ENCODE measurements at places on chromosomes 4 and X.

DNA sequence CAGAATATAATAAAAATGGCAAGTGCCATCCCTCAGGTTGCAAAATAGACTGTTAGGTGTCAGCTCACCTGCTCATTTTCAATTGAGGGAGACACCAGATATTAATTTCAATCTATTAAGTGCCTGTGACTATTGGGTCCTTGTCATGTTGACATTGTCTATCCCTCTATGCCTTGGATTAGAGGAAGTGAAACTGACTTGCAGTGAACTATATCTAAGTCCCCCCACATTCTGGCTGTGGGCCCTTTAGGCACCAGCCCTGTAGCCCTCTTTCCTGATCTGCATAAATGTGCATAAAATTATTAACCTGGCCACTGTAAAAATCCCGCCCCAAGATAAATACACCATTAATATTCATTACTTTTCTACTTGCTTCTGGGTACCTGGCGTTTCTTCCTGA, 293.0 kb upstream of the CLNK start:
- no peak for DNase-seq

- DNase-seq: no peak
These were observed 123.1 kb upstream of the SLC34A2 start for GRCh38 chr4:25532591-25532990.

DNA sequence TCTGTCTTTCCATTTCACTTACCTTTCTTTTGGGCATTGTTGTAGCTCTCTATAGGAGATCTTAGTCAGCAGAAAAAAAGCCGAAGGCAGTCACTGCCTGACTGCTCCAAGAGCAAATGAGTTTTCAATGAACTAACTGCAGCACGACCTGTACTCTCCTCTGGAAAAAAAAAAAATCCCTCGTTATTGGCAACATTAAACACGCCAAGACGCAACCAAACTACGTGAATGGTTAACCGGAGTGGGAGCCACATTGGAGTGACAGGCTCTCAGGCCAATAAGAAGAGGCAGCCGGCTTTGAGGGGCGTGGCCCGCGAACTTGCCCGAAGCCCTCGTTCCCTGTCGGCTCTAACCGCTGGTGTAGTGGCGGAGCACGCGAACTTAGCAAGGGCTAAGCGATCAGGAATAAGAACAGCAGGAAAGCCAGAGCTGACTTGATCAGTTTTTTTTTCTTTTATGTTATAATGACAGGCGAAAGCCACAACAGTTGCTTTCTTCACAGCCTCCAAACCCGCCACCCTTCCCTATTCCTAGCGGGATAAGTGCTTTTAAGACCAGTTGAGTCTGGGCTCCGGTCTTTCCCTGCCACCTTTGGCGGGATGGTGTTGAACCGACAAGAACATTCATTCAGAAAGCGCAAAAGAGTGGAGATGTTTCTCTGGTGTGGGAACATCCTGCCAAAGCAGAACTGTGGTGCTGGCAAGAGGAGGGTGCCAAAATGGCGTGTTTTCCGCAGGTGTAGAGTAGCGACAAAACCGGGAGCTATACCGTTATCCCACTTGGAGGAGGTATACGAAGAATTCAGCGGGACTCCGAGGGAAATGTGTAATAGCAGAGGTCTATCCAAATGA, 80.0 kb downstream of the HMGN5 start:
- DNase-seq: no peak

DNA sequence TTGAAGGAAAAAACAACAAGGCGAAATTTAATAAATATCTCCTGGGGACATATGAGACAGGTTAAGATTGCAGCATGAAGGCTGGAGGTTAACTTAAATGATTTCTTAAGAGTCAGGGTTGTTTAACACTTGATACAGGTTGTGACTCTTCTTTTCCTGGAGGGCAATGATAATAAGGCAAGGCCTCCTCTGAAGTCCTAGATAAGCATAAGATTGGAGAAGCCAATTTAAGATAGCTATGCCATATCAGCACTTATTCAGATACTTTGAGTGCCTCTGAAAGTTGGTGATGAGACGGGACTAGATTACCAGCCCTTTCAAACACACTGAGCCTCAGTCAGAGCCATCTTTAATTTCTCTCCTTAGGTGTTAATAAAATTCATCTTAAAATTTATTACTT, 350.8 kb downstream of the FBXO8 start:
- DNase-seq: no peak

DNA sequence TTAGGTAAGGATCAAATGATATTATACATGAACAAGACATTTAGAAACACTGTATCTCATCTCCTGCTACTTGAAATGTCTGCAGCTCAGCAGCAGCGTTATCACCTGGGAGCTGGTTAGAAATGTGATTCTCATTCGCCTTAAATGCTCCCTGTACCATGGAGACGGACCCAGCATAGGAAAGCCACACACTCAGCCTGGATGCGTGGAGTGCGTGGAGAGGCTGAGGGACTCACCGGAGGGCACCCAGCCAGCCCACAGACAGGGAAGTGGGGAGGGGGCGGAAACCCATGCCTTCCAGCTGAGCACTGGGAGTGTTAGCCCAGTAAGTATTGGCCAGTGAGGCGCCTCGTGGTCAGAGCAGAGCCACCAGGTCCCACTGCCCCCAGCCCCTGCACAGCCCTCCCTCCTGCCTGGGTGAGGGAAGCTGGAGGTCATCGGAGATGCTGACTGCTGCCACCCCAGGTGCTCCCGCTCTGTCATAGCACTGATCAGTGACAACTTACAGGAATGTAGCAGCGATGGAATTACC, 15.2 kb downstream of the SUPT20HL1 start:
- no peak for DNase-seq

- DNase-seq: no peak
These were observed at the start of gene SGCB for GRCh38 chr4:52038103-52038912. SGCB (minus strand) TSS chr4:52038299; CDS start chr4:52038259, 40 bp downstream.

DNA sequence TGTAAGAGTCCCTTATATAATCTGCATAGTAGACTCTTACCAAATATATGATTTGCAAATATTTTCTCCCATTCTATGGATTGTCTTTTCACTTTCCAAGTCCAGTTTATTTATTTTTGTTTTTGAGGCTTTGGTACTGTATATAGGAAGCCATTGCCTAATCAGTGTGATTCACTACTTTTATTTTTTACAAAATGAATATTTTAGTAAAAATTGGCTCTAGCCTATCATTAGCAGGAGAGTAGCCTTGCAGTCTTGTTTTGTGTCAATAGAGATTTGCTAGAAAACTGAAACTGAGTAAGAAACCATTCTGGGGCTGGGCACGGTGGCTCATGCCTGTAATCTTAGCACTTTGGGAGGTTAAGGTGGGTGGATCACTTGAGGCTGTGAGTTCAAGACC, 199.9 kb upstream of the MAB21L2 start:
- DNase-seq: no peak

DNA sequence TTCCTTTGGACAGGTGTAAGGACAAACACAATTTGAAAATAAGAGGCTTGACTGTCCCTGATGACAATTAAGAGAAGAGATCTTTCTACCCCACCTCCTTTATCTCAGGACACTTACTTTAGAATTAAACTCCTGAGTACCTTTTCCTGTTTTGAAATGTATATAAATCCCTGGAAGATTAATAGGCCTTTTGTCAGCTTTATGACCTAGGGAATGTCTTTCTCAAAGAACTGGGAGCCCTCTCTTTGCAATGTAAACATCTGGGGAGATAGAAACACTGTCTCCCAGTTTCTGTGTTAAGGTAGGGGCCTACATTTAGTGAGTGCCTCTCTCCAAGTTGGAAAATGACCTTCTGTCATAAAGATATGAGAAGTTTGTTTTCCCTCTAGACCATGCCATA, 31.7 kb downstream of the AGA start:
- no peak for DNase-seq
